Activated CD4-positive, alpha-beta memory T cell treated with anti-CD3 and anti-CD28 coated beads for 36 hours (primary cell): ENCODE measurements at places on chromosomes 13 and 19. TPM values are rescaled to one million over a fixed set of nuclear protein-coding genes. Genes with fewer than 3 reads are reported as not detected.

The ADAT3 gene
- total RNA-seq, result 5.8 TPM

The MED26 gene
- total RNA-seq, result 12.0 TPM

The MRPL4 gene
- 115 TPM for total RNA-seq

The LHB gene
- not detected for total RNA-seq

The SLC46A3 gene
- total RNA-seq, result 3.8 TPM

The RFPL4A gene
- not detected for total RNA-seq

The GJB2 gene
- total RNA-seq, result 5.1 TPM

The ZNF442 gene
- total RNA-seq, result 2.3 TPM

The GRK1 gene
- not detected for total RNA-seq

The F2RL3 gene
- total RNA-seq, result not detected

DNA sequence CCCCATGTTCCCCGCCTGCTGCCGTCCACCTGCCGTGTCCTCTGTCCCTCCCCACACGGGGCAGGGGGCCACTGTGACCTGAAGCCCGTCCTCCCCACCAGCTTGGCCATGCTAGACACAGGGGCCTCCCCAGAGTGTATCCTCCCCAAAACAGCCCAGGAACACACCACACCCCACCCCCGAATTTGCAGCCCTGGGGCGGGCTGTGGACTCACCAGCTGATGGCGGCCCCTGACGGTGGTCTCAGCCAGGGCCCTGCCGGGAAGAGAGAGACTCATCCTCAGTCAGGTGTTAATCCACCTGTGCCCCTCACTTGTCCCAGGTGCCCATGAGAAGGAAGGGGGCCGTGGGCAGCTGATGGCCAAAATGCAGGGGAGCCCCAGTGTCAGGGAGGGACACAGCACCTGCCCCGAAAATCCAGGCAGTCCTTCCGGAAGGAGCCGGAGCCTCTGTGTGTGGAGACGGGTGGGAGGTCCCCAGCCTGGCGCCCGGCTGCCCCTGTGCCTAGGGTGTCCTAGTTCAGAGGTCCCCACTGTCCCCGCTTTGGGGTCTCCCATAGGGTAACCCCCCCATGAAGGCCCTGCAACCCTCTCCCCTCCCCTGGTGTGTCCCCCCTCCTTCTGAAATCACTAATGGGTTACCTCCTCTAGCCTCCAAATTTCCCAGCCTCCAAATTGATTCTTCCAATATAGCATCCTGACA lies 39.3 kb upstream of the TCF3 start:
- no peak for DNase-seq

GRCh38 chr13:82291852-82292251 lies 1590.4 kb downstream of the SLITRK1 start:
- no peak for DNase-seq

- DNase-seq, result no peak
Measured at GRCh38 chr13:28337166-28338005, 157.5 kb downstream of the FLT1 start.

DNA sequence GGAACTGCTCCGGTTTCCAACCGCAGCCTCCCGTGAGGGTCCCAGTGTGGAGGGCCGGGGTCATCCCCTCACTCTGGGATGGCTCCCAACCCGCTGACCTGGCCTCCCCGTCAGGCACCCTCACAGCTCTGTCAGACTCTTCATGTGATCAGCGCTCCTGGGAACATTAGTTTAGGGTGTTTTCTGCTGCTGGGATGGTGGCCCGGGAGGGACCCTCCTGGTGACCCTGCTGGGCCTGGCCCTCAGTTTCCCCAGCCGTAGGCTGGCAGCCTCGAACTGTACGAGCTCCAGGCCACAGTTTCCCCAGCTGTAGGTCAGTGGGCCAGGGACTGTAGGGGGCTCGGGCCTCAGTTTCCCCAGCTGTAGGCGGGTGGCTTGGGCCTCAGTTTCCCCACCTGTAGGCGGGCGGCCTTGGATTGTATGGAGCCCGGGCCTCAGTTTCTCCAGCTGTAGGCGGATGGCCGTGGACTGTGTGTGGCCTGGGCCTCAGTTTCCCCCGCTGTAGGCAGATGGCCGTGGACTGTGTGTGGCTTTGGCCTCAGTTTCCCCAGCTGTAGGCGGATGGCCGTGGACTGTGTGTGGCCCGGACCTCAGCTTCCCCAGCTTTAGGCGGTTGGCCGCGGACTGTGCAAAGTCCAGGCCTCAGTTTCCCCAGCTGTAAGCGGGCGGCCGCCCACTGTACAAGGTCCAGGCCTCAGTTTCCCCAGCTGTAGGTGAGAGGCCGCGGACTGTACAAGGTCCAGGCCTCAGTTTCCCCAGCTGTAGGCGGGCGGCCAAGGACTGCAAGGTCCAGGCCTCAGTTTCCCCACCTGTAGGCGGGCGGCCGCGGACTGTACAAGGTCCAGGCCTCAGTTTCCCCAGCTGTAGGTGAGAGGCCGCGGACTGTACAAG lies 1.3 kb upstream of the PTBP1 start:
- DNase-seq, result no peak

- no peak for DNase-seq
Measured at GRCh38 chr19:18089726-18090125, 3.0 kb upstream of the IL12RB1 start.

- peak; percentile 71 for DNase-seq
Measured at GRCh38 chr19:13190781-13191540, 40.8 kb downstream of the IER2 start.

DNA sequence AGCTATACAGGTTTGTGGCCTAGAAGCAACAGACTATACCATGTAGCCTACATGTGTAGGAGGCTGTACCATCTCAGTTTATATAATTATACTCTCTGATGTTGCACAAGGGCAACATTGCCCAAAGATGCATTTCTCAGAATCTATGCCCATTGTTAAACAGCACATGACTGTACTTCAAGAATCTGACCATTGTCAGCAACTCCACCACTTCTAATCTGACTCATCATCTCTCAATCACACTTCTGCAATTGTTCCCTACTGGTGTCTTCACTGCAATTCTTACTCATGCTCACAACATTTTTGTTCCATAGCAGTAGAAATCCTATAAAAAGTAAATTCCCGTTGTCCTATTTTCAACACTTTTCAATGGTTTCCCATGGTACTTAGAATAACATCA lies 63.9 kb upstream of the ATXN8OS start:
- no peak for DNase-seq

DNA sequence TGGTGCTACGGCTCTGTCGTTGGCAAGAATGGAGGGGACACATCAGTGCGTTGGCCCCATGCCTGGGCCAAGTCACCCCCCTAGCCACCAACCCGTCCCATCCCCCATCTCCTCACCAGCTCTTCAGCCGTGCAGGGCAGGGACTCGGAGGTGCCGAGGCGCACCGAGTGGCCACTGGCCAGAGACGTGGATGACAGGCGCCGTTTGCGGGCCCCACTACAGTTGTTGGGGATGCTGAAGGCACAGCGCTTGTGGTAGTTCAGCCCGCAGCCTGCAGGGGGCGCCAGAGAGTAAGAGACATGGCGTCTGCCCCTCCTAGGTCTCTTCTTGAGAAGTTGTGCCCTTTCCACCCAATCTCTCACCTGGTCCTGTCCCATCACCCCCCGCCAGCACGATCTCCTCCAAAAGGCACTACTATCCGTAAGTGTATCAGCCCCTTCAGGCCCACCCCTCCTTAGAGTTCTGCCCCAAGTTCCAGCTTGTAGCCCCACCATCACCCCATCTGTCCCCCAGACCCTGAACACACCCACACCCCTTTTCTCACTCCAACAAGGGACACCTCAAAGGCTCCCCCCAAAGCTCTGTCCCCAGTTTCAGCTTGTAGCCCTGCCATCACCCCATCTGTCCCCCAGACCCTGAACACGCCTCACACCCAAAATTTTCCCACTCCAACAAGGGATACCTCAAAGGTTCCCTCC lies 12.4 kb downstream of the PRKD2 start:
- DNase-seq, result peak; percentile 91

- peak; percentile 9 for DNase-seq
Measured at GRCh38 chr13:114114006-114114640, 18.3 kb downstream of the RASA3 start.

- DNase-seq, result peak; percentile 58
Measured at GRCh38 chr19:54430306-54431254, 15.3 kb downstream of the TTYH1 start.

GRCh38 chr19:6007866-6008265 lies 29.9 kb upstream of the RANBP3 start:
- no peak for DNase-seq

- DNase-seq, result no peak
Measured at GRCh38 chr13:41956272-41956671, 4.6 kb downstream of the VWA8 start.

- DNase-seq, result peak; percentile 93
Measured at GRCh38 chr19:2618611-2619010, 83.9 kb downstream of the GNG7 start.

- DNase-seq, result no peak
Measured at GRCh38 chr19:18768046-18768771, 22.9 kb downstream of the COMP start.

DNA sequence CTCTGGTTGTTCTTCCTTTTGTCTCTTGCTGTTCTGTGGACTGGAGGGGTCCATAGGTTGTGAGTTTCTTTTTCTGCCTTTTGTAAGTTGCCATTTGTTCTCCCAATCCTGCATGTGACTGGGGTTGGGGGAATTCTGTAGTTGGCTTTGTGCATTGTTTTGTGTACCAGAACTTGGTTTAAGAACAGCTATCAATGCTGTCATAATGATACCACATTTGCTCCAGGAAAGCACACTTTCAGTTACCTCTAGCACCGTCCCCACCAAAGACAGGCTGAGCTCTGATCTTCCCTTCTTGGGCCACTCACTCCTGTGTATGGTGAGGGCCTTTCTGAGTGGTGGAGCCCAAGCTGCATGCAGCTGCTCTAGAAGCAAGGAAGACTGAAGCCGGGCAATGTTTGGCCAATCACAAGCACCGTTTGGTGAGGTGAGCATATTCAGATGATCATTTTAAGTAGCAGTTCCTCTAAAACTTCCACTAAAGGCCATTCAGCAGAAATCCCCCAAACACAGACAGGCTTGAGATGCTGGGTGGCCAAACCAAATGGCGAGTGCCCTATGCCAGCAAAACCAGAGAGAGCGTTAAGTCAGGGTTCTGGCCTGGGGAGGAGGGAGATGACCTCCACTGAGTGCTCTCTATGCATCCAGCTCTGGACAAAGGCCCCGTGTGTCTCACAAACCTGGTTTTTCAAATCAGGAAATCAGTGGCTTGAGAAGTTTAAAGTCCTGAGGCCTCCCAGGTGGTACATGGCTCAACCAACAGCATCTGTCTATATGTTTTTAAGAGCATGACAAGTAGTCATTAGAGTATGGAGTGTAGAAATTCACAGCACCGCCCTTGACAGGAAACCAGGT lies 120.7 kb upstream of the SPATA13 start:
- no peak for DNase-seq

GRCh38 chr19:46349311-46349993 lies 2.6 kb downstream of the PPP5C start:
- no peak for DNase-seq

DNA sequence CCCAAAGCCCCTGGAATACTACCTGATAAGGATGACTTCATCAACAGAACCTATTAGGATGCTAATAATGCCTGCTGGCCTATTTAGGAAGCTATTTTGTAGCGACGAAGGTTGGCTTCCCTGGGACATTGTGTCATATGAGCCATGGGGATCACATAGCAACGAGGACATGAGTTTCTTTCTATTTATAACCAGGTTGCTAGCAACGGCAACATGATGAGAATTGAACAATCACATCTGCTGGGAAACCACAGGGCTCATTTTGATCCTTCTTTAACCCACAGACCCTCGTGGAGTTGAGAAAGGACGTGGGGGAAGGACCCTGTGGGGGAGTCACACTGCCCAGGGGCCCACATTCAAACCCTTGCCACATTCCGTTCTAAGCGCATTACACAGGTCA lies 172.2 kb downstream of the COL4A1 start:
- DNase-seq, result no peak

DNA sequence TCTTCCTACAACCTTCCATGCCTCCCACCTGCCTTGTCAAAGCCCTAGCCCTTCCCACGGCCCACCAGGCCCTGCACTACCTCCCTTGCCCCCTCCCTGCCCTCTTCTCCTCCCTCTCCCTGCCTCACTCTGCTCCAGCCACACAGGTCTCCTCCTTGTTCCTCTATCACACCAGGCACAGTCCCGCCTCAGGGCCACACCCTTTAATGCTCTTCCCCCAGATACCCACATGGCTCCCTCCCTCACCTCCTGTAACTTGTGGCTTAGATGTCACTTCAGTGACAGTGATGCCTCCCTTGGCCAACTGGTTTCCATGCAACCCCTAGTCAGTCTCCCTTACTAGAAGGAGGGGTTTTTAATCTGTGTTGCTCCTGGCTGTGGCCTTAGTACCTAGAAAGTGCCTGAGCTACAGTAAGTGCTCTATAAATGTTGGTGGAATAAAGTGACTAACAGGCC lies 1.3 kb downstream of the SIRT6 start:
- DNase-seq, result no peak

DNA sequence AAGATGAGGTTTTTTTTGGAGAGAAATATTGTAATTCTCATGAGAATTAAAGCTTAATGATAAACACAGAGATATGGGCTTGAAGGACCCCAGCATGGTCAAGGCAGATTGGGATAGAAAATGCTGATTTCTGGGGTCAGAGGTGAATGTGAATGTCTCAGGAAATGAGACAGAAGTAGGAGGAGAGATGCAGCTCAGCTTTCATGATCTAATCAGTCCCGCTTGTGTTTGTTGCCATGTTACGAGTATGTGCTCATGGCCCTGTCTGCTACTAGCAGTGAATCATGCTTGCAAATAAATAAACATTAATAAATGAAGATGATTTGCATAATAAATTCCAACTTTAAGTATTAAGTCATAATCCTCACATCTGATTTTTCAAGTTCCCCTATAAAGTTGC lies 23.0 kb upstream of the NDFIP2 start:
- DNase-seq, result peak; percentile 54

DNA sequence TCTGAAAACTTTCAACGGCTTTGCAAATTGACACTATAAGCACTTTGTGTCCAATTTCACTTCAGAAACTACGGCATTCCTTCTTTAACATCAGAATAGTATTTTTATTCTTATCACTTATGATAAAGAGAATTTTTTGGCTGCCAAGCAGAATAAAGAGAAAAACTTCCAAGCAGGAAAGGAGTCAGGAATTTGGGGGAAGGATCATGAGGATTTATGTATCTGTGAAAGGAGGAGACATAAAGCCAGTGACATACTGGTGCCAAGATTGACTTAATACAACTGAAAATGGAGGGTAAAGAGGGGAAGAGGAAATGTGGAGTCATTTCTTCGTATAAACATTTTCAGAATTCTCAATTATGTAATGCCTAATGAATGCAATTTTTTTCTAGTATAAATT lies 94.7 kb downstream of the RBM26 start:
- DNase-seq, result no peak

GRCh38 chr19:15976836-15977689 lies 28.3 kb downstream of the OR10H4 start:
- no peak for DNase-seq

GRCh38 chr13:112876305-112877000 lies 92.6 kb upstream of the MCF2L start:
- no peak for DNase-seq
